ENCODE measurements at places on chromosomes 5 and 9.

DNA sequence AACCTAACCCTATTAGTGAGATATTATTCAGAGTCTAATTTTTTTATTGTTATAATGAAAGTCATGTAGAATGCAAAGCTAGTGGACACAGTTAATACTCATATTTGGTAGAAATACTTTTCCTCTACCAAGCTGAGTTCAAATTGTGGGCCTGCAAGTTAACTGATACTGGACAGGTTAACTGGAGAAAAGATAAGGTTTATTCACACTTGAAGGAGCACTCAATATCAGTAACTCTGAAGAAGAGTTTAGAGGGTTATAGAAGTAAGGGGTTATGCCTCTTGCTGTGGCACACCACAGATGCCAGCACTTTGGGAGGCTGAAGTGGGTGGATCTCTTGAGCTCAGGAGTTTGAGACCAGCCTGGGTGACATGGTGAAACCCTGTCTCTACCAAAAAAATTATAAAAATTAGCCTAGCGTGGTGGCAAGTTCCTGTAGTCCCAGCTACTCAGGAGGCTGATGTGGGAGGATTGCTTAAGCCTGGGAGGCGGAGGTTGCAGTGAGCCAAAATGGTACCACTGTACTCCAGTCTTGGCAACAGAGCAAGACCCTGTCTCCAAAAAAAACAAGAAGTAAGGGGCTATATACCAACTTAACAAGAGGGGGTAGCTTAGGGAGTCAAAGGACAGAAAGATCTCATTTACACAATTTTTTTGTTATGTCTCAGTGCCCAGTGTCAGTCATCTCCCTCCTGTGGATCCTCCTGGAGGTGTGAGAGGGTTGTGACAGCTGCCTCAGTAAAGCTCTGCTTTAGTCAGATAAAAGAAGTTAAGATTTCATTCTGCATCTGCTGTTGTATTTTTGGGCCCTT, 121.2 kb upstream of the GRHPR start:
- no peak for DNase-seq

- no peak for DNase-seq
Measured at GRCh38 chr9:23823986-23824829, 1.8 kb downstream of the ELAVL2 start.

- no peak for DNase-seq
Measured at GRCh38 chr5:142315096-142315900, 9.5 kb downstream of the SPRY4 start.

DNA sequence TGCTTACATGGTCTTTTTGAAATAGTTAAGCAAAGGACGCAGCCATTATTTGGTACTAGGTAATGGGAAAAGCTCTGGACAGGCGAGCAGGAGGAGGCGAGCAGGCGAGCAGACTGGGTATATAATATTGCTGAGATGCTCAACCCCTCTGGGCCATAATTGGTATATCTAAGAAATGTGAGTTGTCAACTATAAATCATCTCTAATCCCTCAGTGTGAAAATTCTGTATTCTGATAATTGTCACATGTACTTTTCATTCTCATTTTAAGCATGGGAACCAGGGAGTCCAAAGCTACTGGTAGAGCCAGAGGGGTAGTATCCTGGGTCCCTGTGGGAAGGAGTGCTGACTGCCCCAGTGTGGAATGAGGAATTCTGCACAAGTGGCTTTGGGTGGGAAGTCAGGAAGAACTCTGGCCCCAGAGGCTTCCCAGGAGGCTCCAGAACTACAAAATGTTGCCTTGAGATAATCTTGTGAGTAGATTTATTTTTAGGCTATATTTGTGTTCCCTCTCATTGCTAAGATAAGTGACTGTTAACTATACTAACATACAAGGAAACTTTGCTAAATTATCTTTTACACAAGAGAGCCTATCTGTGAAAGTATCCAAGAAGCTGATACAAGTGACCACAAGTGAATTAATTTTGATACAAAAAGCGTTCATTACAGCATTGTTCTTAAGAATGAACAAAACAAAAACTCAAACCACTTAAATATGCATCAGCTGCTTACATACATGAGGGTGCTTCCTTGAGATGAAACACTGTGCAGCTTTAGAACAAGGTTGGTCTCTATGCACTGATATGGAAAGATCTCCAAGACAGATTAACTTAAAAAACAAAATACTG, 70.5 kb upstream of the TNFAIP8 start:
- DNase-seq, result no peak

GRCh38 chr5:78327761-78328510, 32.5 kb upstream of the SCAMP1 start:
- DNase-seq, result no peak

DNA sequence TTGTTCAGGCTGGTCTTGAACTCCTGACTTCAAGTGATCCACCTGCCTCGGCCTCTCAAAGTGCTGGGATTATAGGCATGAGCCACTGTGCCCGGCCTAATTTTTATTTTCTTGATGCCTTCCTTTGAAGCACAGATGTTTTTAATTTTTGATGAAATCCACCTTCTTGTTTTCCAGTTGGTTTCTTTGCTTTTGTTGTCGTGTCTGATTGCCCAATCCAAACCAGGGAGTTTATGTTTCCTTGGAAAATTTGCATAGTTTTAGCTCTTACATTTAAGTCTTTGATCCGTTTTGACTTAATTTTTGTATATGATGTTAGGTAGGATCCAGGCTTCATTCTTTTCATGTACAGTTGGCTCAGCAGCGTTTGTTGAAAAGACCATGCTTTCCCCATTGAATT, 15.2 kb downstream of the EHMT1 start:
- no peak for DNase-seq

- DNase-seq, result no peak
Measured at GRCh38 chr5:27938989-27939388, 900.6 kb upstream of the CDH9 start.

GRCh38 chr5:135446206-135446605, 942 bp downstream of the DCANP1 start:
- no peak for DNase-seq

DNA sequence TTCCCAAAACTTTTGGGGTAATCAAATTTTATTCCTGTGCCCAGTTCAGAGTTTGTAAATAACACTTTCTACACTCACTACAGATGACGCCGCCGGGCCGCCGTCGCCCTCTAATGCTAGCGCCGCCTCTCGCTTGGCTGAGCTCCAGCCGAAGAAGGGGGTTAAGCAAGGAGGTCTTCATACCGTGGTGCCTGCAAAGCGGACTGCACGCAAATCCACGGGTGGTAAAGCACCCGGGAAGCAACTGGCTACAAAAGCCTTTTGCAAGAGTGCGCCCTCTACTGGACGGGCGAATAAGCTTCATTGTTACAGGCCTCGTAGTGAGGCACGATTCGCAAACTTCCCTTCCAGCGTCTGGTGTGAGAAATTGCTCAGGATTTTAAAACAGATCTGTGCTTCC, 280.4 kb downstream of the MEF2C start:
- no peak for DNase-seq

GRCh38 chr5:62653864-62654575, 75.4 kb downstream of the LRRC70 start:
- DNase-seq, result no peak

Measured in activated gamma-delta T cell (primary cell).